Fibroblast of lung (primary cell): ENCODE measurements at places on chromosomes 12 and 14. TPM values are rescaled to one million over a fixed set of nuclear protein-coding genes. Genes with fewer than 3 reads are reported as not detected.

SIX1 gene
- 6.9 and 11.3 TPM in 2 replicates for polyA plus RNA-seq

SERPINA1 gene
- 0.10 and 0.39 TPM in 2 replicates for polyA plus RNA-seq

ARG2 gene
- 1.9 and 3.2 TPM in 2 replicates for polyA plus RNA-seq

ACTN1 gene
- 578 and 729 TPM in 2 replicates for polyA plus RNA-seq

PLEKHD1 gene
- polyA plus RNA-seq, result 0.01 TPM in 1 of 2 replicates, not detected in the other

PRB2 gene
- polyA plus RNA-seq, result not detected in 2 replicates

PPP1R1A gene
- not detected in 2 replicates for polyA plus RNA-seq
